ENCODE measurements at places on chromosomes 11 and 22. TPM values are rescaled to one million over a fixed set of nuclear protein-coding genes. Genes with fewer than 3 reads are reported as not detected.
A peak's percentile ranks its signal among the peaks of the same experiment; 100 is the strongest.

- no peak for DNase-seq
Observed at GRCh38 chr11:63985812-63986155, 454 bp upstream of the OTUB1 start.

GRCh38 chr11:92569726-92570125 is 345.1 kb downstream of the FAT3 start:
- DNase-seq = no peak

- peak; percentile 8 for DNase-seq
Observed at GRCh38 chr22:48943567-48944432, 883.9 kb downstream of the BRD1 start.

The IL17REL gene
- not detected for total RNA-seq

The EIF1AD gene
- 46.0 TPM for total RNA-seq

The TH gene
- 0.07 TPM for total RNA-seq

DNA sequence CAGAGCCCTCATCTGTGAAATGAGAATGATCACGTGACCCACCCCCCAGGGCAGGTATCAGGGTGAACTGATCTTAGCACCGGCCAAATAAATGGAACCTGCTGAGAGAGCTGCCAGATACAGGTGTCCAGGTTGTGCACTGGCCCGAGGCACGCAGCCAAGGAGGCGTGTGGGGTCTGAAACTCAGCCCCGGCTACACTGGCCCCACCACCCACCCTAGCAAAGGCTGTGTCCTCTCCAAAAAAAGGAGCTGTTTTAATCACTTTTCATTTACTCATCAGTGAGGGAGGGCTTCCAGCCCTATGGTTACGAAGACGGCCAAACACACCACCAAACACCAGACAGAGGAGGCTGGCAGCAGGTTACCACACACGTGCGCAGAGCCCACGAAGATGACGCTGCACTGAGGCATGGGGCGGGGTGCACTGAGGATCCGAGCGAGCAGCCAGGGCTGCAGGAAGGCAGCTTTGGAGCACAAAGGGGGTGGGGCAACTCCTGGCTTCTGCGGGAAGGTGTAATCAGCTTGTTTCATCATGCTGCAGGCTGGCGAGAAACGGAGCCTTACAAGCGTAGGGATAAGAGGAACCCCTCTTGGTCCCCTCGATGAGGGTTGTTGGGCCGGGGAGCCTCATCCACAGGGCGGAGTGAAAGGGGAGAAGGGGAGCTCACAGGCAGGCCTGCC is 19.5 kb upstream of the SLC22A12 start:
- DNase-seq = peak; percentile 13

Measured in M059J (cell line).